ENCODE measurements at places on chromosomes 2 and 18. TPM values are rescaled to one million over a fixed set of nuclear protein-coding genes. Genes with fewer than 3 reads are reported as not detected.

BUB1 gene
- total RNA-seq: 80.4 TPM

MLPH gene
- not detected for total RNA-seq

MROH2A gene
- not detected for total RNA-seq

POTEI gene
- total RNA-seq: 1.3 TPM

Data from neural crest cell (in vitro differentiated cells).